Suppressor macrophage (primary cell): ENCODE measurements at places on chromosomes 7 and 10.

- DNase-seq = no peak
These were observed 43.8 kb downstream of the OGDH start for GRCh38 chr7:44650242-44650641.

DNA sequence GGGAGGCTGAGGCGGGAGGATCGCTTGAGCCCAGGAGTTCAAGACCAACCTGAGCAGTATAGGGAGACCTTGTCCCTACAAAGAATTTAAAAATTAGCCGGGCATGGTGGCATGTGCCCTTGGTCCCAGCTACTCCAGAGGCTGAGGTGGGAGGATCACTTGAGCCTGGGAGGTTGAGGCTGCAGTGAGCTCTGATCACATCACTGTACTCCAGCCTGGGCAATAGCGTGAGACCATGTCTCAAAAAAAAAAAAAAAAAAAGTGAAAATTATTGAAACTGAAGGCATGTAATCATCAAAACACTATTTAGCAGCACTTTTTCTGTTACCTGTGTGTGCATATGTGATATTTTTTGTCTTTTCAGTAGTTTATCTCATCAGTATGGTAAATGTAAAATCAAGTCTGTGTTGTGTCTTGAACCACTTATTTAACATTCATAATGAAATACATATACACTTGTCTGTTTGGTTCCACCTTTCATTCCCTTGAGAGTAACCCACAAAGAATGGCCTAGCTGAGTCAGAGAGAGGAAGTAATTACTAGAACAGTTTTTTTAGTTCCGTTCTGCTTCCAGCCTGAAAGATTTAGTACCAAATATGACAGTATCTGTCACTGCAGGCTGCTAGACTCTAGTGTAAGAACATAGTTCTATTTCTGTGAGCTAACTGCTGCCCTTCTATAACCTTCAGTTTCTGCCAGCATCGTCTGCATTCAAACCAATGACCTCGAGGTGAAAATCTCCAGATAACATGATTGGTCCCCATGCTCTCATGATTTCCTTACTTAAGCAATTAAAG lies 68.6 kb downstream of the MMRN2 start:
- DNase-seq = peak; percentile 79

GRCh38 chr7:3767917-3768777 lies 467.1 kb downstream of the SDK1 start:
- no peak for DNase-seq

DNA sequence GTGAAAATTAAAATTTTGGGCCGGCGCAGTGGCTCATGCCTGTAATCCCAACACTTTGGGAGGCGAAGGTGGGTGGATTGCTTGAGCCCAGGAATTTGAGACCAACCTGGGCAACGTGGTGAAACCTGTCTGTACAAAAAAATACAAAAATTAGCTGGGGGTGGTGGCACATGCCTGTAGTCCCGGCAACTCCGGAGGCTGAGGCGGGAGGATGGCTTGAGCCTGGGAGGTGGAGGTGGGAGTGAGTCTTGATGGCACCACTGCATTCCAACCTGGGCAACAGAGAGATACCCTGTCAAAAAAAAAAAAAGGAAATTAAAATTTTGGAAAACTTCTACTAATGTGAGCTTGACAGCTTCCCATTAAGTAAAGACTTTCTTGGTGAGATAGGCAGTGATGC lies 3.1 kb downstream of the SRRT start:
- DNase-seq = no peak

GRCh38 chr10:44932517-44933450 lies 21.6 kb downstream of the TMEM72 start:
- peak; percentile 92 for DNase-seq

DNA sequence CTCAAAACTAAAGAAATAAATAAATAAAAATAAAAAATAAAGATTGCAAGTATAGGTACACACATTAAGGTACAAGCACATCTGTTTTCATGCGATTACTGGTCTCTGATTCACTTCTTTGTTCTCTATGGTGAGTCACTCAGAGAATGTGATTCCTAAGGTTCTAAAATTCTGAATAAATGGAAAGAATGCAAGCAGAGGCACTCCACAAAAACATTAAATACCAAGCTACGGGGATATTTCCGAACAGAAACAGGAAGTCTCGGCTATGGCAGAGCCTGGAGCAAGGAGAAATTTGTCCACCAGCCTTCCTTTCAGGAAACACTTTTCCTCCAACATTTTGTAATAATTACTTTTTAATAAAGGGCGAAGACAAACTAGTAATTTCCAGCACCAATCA lies 1.4 kb downstream of the VOPP1 start:
- peak; percentile 29 for DNase-seq

- DNase-seq = no peak
These were observed 78.0 kb downstream of the WDR11 start for GRCh38 chr10:120929166-120929565.

DNA sequence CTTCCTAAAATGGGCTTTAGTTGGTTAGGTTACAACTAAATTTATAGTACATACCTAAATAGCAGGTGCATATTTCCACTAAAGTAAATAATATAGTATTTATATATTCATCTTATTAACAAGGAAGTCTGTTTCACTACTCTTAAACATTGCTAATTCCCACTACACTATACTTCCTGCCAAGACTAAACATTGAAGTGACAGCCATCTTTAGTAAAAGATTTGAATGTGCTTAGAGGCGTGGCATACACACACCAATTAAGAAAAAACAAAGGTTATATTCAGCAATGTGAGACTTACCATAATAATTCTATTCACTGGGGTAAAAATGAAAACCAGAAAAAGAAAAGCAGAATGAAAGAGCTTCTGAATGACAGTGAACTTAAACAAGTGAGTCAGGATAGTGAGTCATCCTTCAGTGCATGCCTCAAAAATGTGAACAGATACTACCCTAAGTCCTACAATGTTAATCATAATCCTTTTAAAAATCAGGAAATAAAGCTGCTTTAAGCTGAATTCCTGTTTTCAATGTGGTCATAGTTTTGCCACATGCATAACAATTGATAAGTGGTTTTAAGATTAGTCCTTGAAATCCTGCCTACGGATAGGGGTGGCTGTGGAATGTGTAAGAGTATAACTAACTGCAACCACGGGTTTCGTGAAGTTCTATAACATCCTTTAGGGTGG lies 59.4 kb downstream of the USP6NL start:
- peak; percentile 48 for DNase-seq

DNA sequence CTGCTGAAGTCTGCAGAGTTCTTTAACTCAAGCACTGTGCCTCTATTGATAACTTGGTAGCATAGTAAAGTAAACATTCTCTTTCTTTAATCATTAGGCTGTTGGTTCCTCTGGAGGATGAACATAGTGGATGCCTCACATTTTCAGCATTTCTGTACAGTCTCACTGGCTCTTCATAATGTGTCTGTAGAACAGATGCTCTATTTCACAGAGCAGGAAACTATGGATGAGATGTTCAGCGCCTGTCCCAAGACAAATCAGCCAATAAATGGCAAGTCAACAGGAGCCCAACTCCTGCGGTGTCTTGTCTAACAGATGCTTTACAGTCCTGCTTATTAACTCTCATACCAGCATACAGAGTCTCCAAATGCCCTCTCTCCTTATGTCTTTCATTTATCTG lies 36.5 kb downstream of the NRBF2 start:
- no peak for DNase-seq

DNA sequence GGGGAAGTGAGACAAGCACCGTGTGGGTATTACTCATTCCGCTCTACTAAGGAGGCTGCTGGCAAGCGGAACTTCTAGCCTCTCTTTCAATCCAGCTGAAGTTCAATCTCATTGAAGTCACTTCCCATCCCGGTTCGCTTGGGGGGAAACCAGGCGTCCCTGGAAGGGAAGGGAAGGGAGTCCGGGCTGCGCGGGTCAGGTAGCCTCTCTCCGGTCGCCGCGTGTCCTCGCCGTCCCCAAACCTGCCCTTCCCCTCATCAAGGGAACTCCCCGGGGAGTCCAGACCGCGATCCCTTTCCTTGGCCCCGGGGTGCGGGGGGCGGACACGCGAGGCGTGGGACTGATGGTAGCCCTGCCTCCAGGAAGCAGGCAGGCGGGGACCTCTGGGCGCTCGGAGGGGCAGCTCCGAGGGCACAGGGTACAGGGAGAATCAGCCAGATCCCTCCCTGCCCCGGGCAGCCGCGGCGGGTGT lies 598 bp upstream of the ZEB1 start:
- peak; percentile 86 for DNase-seq

GRCh38 chr7:130442601-130443000 lies 1.8 kb upstream of the CEP41 start:
- no peak for DNase-seq

DNA sequence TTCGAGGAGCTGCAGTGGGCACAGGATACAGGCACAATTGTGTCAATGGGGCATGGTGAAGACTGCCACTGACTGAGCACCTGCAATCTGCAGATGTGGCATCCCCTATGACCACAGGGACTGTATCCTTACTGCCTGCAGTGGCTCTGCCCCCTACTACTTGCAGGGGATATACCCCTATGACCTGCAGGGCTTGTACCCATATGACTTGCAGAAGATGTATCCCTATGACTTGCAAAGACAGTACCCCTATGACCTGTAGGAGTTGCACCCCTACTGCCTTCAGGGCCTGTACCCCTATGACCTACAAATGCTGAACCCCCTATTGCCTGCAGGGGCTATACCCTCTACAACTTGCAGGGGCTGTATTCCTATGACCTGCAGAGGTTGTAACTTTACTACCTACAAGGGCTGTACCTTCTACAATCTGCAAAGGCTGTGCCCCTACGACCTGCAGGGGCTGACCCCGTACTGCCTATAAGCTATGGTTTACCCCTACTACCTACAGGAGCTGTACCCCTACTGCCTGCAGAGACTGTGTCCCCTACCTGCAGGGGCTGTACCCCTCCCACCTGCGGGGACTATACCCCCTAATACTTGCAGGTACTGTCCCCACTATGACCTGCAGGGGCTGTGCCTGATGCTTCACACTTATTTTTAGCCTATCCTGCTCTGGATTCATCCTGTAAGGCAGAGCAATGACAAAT lies 65.9 kb upstream of the ADAM12 start:
- DNase-seq = no peak

DNA sequence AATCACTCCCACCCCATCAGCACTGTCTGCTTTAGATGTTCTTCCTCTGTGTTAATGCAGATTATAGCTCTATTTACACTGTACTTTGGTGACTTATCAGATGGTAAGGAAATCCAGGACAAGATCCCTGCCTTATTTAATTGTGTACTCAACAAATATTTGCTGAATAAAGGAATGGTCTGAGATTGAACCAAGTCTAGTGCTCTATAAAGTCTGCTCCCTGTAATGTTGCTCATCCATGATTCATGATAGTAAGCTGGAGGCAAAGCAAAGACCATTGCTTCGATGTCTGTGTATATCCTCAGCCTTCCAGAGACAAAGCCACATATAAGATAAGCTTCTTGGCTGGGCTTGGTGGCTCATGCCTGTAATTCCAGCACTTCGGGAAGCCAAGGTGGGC lies 33.5 kb downstream of the PLCE1 start:
- no peak for DNase-seq

- DNase-seq = no peak
These were observed 598.6 kb downstream of the PARD3 start for GRCh38 chr10:34216348-34216945.

DNA sequence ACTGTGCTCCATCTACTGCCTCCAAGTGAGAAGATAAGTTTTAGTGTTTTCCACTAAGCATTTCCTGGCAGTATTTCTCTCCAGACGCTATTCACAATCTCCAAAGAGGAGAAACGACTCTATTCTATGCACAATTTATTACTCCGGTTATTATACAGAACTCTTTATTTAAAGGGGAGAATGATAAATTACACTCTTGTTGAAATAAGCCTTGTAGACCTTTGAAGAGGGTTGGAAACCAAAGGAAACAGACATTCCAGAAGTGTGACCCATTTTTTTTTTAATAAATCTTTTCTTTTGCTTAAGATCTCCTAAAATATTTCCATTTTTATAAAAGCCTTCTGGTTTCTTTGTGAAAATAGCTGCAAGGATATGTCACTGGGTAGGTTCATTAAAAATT lies 76.1 kb upstream of the HDAC9 start:
- no peak for DNase-seq

- DNase-seq = no peak
These were observed 63.6 kb downstream of the PKD1L1 start for GRCh38 chr7:47884675-47885074.

DNA sequence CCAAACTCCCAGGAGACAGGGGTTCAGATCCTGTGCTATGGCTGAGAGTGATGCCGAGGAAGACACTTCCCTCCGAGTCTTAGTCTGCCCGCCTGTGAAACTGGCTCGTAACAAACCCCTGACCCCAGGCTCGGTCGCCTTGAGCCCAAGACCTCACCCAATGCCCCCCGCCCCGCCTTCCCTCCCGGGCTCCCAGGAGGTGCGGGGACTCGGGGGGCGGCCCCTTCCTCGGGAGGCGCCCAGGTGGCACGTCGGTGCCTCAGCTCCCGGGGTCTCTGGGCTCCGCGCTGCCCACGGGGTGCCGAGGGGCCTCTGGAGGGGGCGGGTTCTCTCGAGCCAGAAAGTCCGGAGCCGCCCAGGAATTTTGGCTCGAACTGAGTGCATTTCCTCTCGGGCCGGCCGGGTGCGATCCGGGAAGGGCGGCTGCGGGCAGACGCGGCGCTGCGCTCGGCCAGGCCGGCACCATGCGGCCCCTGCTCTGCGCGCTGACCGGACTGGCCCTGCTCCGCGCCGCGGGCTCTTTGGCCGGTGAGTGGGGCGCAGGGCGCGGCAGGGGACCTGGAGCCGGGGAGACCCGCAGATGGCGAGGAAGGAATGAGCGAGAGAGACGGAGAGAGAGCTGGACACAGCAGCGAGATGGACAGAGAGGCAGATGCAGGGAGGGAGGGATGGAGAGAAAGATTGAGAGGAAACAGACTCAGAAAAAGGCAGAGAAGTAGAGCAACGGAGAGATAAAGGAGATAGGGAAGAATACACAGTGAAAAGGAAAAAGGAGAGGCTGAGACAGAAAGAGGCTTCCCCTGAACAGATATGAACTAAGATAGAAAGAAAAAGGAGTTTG lies at the start of gene PLAC9:
Gene PLAC9 (plus strand): TSS at position 432 of the 841 bp plus-strand sequence. CDS start 33 bp downstream, at position 465.
- DNase-seq = no peak

GRCh38 chr7:99473315-99473596 lies 566 bp downstream of the ZNF789 start:
- DNase-seq = peak; percentile 74

GRCh38 chr10:103697787-103698186 lies 157.6 kb downstream of the SH3PXD2A start:
- DNase-seq = no peak

DNA sequence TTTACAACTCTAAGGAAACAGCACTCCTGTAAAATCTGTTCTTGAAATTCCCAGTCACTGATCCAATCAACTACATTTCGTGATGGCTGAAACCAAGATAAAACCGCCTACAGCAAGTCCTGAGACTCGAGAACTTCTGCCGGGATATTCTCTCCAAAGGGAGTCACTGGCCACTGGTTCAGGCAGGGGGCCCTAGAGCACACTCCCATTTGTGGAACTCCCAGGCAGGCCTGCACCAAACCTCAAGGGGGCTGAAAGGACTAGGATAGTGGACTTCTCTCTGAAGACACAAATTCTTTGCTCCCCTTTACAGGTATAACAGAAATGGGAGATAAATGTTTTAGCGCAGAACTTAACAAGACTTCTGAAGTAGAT lies 16.3 kb downstream of the CYTH3 start:
- no peak for DNase-seq

GRCh38 chr7:106057962-106058927 lies 53.9 kb downstream of the SYPL1 start:
- no peak for DNase-seq
